ENCODE measurements at places on chromosomes 6 and 20.

DNA sequence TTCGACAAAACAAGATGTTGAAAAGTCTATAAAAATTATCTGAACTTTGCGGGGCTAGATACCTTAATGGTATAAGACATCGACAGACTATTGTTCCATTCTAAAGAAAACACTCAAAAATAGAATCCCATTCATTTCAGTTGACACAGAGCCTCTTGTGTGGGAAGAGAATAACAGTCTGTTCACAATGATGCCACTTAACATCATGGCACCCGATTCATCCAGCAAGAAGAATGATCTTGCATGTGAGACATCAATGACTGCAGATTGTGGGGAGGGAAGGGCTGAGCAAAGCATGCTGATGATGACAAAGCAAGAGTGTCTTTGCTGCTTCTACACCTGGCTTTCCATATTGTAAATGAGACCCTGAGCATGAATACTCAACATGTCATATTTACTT, 49.7 kb upstream of the ARMH2 start:
- H3K27me3 ChIP-seq = no peaks in the 10 kb centered on the region
- H3K27ac ChIP-seq = no peak overlapping the region
- no peak for DNase-seq
- no peaks in the 10 kb centered on the region for H3K4me1 ChIP-seq

DNA sequence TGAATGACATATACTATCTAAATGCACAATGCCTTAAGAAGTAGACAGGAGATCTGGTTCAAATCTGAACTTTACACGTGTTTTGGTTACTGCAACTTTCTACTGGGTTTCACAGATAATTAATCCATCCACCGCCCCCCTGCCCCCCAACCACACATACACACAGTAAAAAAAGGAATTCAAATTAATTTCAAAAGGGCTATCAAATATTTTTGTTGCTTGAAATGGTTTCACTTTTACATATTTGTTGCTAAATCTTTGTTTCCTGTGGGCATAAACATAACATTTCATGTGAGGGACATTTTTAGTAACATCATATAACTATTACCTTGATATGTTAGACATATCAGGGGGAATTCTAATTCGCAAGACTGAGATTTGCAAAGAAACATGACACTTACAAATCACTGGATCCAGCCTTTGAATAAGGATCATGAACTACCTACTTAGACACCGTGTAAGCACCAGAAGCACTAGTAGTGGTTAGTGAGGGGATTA, 7.5 kb downstream of the NEDD9 start:
- H3K36me3 ChIP-seq = no peaks in the 10 kb centered on the region
- H3K4me1 ChIP-seq = peaks cover 29% of the 10 kb centered on the region
- no peak overlapping the region for H3K27ac ChIP-seq
- no peak for DNase-seq

DNA sequence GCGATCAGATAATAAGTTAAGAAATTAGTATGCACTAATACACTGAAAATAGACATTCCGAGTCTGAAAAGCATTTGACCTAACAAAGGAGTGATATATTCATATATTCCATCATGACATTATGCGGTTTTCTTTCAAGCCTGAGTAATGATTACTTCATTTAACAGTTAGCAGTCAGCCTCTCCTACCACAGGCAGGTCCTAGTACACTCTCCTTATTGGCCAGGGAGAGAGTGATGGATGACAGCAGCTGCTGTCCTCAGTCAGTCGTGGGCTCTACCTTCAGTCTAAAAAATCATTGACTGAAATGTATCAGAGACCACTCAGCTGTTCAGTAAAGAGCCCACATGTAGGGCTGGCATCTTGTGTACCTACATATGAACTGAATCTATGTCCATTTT, 33.2 kb upstream of the VGLL2 start:
- H3K36me3 ChIP-seq = no peaks in the 10 kb centered on the region
- H3K4me3 ChIP-seq = no peak overlapping the region
- no peak overlapping the region for H3K27ac ChIP-seq

- no peaks in the 10 kb centered on the region for H3K4me1 ChIP-seq
- no peaks in the 10 kb centered on the region for H3K27me3 ChIP-seq
- no peak overlapping the region for H3K4me3 ChIP-seq
- DNase-seq = no peak
- no peaks in the 10 kb centered on the region for H3K36me3 ChIP-seq
- no peak overlapping the region for H3K27ac ChIP-seq
Observed at GRCh38 chr6:38350942-38351341, 288.8 kb downstream of the BTBD9 start.

GRCh38 chr6:95785785-95786184, 208.4 kb downstream of the MANEA start:
- H3K4me1 ChIP-seq = no peaks in the 10 kb centered on the region
- H3K27ac ChIP-seq = no peak overlapping the region
- no peaks in the 10 kb centered on the region for H3K36me3 ChIP-seq
- no peak overlapping the region for H3K4me3 ChIP-seq

DNA sequence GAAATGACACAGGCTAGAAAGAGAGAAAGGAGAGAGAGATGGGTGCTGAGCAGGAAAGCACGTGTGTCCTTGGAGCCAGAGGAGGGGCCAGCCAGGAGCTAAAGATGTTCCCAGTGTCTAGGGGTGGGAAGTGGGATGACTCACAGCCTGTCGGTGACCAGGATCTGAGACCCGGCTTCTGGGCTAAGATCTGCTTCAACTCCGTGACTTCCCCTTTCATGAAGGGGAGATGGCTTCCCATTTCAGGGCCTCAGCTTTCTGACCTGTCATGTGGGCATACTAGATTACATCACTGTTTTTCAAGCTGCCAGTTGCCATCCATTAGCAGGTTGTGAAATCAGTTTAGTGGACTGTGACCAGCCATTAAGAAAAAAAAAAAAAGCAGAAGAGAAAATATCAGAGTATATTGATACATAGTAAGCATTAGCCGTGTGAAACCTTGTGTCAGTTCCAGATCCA, 5.4 kb downstream of the TGM3 start:
- no peaks in the 10 kb centered on the region for H3K27me3 ChIP-seq
- H3K4me3 ChIP-seq = peak overlapping the region; percentile 16
- H3K36me3 ChIP-seq = no peaks in the 10 kb centered on the region
- H3K4me1 ChIP-seq = peaks cover 46% of the 10 kb centered on the region

DNA sequence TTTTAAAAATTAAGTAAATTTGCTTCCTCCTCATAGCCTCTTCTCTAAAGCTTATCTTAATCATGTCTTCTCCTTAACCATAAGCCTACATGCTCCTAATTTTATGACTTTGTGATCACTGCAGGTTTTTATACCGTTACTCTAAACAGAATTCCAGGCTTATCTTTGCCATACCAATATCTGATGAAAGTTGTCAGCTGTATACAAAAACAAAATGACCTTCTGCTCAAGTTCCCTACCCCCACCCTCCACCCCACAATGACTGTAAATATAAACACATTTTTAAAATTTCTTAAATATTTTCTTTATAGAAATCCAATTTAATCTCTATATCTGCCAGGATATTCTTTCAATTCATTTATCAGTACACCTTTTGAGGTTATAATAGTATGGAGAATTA, 60.5 kb upstream of the SGK1 start:
- no peaks in the 10 kb centered on the region for H3K36me3 ChIP-seq
- peaks cover 43% of the 10 kb centered on the region for H3K4me1 ChIP-seq
- no peaks in the 10 kb centered on the region for H3K27me3 ChIP-seq
- no peak overlapping the region for H3K4me3 ChIP-seq
- H3K27ac ChIP-seq = no peak overlapping the region

GRCh38 chr20:53692465-53693067, 98.9 kb upstream of the ZNF217 start:
- no peak overlapping the region for H3K27ac ChIP-seq
- H3K4me3 ChIP-seq = no peak overlapping the region
- DNase-seq = peak; percentile 64
- no peaks in the 10 kb centered on the region for H3K27me3 ChIP-seq

- no peak for DNase-seq
- H3K27me3 ChIP-seq = no peaks in the 10 kb centered on the region
- H3K27ac ChIP-seq = no peak overlapping the region
- no peaks in the 10 kb centered on the region for H3K4me1 ChIP-seq
- peaks cover 87% of the 10 kb centered on the region for H3K36me3 ChIP-seq
Observed at GRCh38 chr20:3276680-3277015, 37.7 kb upstream of the SLC4A11 start.

DNA sequence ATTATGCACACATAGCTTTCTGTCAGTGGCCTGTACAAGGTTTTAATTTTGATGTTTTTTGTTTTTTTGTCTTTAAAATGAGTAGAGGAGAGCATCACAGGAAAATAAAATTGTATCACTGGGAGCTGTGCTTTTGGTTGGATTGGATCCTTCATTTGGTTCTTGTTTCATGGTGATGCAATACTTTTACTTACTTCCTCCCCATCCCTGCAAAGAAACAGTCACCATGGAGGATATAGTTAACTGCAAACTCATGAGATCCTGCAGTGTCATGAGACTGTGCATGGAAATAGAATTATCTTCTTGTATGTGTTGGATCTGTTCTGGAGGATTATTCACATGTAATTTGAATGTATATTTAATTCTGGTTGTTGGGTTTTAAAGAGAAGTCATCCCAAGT, 122.3 kb downstream of the JARID2 start:
- no peak overlapping the region for H3K27ac ChIP-seq
- DNase-seq = peak; percentile 74
- H3K4me3 ChIP-seq = no peak overlapping the region
- no peaks in the 10 kb centered on the region for H3K36me3 ChIP-seq
- H3K27me3 ChIP-seq = no peaks in the 10 kb centered on the region
- H3K4me1 ChIP-seq = peaks cover 78% of the 10 kb centered on the region

DNA sequence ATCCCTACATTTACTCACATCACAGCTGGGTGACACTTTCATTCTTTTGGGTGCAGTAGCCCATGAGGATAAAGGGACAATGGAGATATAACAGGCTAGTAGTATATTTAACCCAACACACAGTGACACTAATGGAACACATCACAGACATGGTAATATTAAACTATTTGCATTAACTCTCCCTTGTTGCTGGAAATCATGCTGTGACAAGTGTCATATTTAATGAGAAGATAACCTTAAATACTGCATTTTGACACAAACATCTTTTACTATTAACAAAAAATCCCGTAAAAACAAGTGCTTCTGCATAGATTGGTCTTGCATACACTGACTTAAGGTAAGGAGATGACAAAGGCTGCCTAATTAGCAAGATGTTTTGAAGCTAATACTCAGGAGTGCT, 45.5 kb downstream of the CNR1 start:
- no peaks in the 10 kb centered on the region for H3K4me1 ChIP-seq
- H3K36me3 ChIP-seq = no peaks in the 10 kb centered on the region
- no peak overlapping the region for H3K4me3 ChIP-seq
- no peaks in the 10 kb centered on the region for H3K27me3 ChIP-seq

- no peaks in the 10 kb centered on the region for H3K36me3 ChIP-seq
- no peak for DNase-seq
- no peaks in the 10 kb centered on the region for H3K4me1 ChIP-seq
- H3K27ac ChIP-seq = no peak overlapping the region
- no peaks in the 10 kb centered on the region for H3K27me3 ChIP-seq
- no peak overlapping the region for H3K4me3 ChIP-seq
Observed at GRCh38 chr6:147448775-147449174, 59.7 kb upstream of the SAMD5 start.

DNA sequence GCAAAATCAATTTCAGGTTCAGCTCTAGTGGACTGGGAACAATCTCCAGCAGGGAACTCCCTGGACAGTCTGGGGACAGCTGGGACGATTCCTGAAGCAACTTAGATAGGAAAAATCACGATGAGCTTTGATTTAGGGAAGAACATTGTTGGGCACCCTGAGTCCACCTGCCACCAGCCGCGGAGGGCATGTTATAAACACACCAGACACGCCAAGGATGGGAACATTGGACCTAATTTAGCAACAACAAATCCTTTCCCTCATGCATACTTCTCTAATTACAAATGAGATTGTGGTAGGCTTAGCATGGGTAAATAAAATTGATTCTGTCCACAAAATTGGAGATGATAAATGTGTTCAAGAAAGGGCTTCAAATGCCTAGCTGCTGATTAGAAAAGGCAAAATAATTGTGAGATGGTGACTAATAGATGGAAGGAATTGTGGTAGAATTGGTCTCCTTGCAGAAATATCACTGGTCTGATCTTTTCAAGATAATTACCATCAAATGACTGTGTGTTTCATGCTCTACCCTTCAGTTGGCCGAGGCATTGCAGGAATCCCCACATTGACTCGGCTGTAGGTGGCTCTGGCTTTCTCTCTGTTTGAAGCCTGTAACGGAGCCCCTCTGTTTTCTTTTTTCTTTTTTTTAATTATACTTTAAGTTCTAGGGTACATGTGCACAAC, 6.1 kb upstream of the NANP start:
- H3K4me1 ChIP-seq = no peaks in the 10 kb centered on the region
- no peak overlapping the region for H3K27ac ChIP-seq
- DNase-seq = no peak
- no peaks in the 10 kb centered on the region for H3K36me3 ChIP-seq
- H3K27me3 ChIP-seq = no peaks in the 10 kb centered on the region

DNA sequence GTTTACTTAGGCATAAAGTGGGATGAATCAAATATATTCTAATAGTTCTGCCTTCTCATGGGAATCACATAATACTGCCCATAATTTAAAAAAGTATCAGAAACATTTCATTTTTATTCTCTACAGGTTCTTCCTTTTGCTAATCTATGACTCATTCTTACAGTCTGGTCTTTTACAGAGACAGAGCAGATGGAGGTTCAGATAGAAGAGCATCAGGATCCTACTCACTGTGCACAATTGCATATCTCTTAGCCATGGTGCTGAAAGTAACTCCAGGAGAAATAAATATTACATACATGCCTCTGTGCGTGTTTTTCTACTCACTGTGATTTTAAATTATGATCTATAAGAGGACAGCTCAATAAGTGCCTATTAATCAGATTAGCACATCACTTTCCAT, 16.3 kb upstream of the OR2B6 start:
- no peak overlapping the region for H3K4me3 ChIP-seq
- peaks cover 2% of the 10 kb centered on the region for H3K27me3 ChIP-seq
- DNase-seq = no peak
- no peak overlapping the region for H3K27ac ChIP-seq
- H3K36me3 ChIP-seq = no peaks in the 10 kb centered on the region
- H3K4me1 ChIP-seq = no peaks in the 10 kb centered on the region

- no peaks in the 10 kb centered on the region for H3K4me1 ChIP-seq
- no peaks in the 10 kb centered on the region for H3K36me3 ChIP-seq
- H3K27me3 ChIP-seq = peaks cover 12% of the 10 kb centered on the region
- H3K4me3 ChIP-seq = no peak overlapping the region
Observed at GRCh38 chr20:43448748-43449535, 8.8 kb upstream of the SRSF6 start.

DNA sequence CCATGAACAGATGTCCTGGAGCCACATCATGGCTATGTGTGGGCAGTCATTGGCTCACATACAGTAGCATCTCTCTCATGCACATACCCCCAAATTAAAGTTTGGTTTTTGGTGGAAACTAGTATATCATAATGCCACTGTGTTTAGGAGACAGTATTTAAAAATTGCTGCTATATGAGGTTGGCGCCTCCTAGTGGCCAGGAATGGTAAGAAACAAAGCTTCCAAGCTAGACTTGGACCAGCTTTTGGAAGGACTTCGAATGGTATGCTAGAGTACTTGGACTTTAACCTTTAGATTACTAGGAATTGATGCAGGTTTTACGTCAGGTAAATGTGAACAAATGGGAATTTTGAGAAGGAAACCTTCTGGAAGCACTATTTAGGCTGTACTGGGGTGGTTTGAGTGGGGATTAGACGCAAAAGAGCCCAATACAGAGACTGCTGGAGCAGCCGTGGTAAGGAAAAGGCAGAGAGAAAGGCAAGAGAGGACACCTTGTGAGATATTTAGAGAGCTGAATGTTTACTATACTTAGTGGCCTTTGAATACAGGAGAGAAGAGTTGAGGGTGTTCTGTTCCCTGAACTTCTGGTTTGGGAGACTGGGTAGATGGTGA, 23.8 kb downstream of the PRSS35 start:
- no peak overlapping the region for H3K27ac ChIP-seq
- H3K4me3 ChIP-seq = no peak overlapping the region
- DNase-seq = peak; percentile 57
- no peaks in the 10 kb centered on the region for H3K36me3 ChIP-seq

Measured in CD14-positive monocyte (primary cell).